ENCODE measurements at places on chromosomes 2 and 18. TPM values are rescaled to one million over a fixed set of nuclear protein-coding genes. Genes with fewer than 3 reads are reported as not detected.
A peak's percentile ranks its signal among the peaks of the same experiment; 100 is the strongest.

Gene TLX2
- polyA plus RNA-seq: not detected

DNA sequence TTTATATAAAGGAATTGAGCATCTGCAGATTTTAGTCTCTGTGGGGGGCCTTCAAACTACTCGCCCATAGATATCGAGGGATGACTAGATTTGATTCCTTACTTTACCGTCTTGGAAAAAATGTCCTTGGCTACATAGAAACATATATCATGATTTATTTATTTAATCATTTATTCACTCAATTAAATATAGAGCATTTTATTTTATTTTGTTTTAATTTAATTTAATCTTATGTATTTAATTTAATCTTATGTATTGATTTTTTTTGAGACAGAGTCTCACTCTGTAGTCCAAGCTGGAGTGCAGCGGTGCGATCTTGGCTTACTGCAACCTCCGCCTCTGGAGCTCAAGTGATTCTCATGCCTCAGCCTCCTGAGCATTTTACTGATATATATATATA is 105.4 kb downstream of the SCN9A start:
- H3K4me1 ChIP-seq: no peaks in the 10 kb centered on the region
- no peaks in the 10 kb centered on the region for H3K27me3 ChIP-seq
- no peak overlapping the region for H3K4me3 ChIP-seq

DNA sequence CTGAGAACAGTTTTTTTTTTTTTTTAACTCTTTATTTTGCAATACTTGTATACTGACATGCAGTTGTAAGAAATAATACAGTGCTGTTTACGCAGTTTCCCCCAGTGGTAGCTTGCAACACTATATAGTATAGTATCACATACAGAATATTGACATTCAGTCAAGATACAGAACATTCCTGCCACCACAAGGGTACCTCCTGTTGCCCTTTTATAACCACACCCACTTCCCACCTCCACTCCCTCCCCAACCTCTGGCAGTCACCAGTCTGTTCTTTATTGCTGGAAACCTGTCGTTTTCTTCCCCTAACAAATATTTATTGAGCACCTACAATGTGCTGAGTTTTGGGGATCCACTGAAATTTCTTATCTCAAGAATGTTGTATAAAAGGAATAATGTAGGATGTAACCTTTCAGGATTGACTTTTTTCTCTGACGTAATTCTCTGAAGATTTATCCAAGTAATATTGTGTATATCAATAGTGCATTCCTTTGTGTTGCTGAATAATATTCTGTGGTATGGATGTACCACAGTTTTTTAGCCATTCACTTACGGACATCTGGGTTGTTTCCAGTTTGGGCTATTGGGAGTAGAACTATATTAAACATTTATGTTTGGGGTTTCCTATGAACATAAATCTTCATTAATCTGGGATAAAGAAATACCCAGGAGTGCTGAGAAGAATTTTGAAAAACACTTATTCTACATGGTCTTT is 51.4 kb upstream of the EML6 start:
- H3K4me3 ChIP-seq: no peak overlapping the region
- peaks cover 40% of the 10 kb centered on the region for H3K36me3 ChIP-seq
- peaks cover 21% of the 10 kb centered on the region for H3K4me1 ChIP-seq
- peaks cover 11% of the 10 kb centered on the region for H3K27me3 ChIP-seq

DNA sequence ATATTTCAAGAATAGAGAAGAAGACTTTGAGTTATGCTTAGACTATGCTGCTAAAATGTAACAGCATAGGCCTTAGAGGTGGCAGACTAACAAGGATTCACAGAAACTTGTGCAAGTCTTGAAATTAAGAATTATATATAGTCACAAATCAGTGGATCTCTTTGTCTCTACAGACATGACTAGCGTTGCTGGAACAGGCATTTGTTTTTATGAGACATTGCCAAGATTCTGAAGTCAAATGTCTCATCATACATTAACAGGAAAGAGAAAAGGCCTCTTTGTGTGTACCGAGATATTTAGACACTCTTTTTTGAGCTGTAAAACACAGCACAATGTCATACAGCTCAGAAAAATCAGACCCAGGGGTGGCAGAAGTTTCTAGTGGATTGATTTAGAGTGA is 207.1 kb downstream of the TMX3 start:
- no peaks in the 10 kb centered on the region for H3K4me1 ChIP-seq
- no peaks in the 10 kb centered on the region for H3K27me3 ChIP-seq
- H3K27ac ChIP-seq: no peak overlapping the region
- H3K4me3 ChIP-seq: no peak overlapping the region
- no peaks in the 10 kb centered on the region for H3K36me3 ChIP-seq

- H3K4me3 ChIP-seq: no peak overlapping the region
- H3K27me3 ChIP-seq: no peaks in the 10 kb centered on the region
- DNase-seq: no peak
Measured at GRCh38 chr2:14301331-14301730, 331.2 kb upstream of the LRATD1 start.

Gene METAP1D
- polyA plus RNA-seq: 4.2 TPM

DNA sequence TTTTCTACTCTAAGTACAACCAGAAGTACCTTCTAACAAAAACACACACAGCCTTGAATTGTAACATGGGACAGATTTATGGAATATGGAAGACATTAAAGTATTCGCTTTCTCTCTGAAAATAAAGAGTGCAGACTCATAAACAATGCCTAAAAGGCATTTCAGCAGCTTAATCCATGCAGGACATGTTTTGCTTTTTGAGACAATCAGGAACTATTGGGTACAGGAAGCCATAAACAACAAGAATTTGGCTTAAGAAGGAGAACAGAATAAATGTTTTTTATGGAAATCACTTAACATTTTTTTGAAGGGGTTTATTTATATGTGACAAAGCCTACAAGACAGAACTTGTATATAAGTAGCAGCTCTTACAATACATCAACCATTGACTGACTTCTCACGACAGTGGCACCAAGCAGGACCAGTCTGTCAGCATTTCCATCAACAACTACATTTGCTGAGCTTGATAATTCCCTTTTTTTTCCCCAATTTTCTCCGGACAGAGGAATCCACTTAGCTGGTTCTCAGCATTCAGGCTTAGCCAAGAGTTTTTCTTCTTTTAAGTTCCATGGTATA is 140.1 kb downstream of the EXOC6B start:
- H3K27ac ChIP-seq: no peak overlapping the region
- H3K4me3 ChIP-seq: no peak overlapping the region

GRCh38 chr2:60408811-60409530 is 144.5 kb downstream of the BCL11A start:
- no peak overlapping the region for H3K4me3 ChIP-seq
- peaks cover 3% of the 10 kb centered on the region for H3K4me1 ChIP-seq
- no peak for DNase-seq
- H3K27ac ChIP-seq: no peak overlapping the region

Gene LRRC30
- polyA plus RNA-seq: not detected

Gene ZSWIM2
- not detected for polyA plus RNA-seq

Gene IL37
- not detected for polyA plus RNA-seq

GRCh38 chr2:212145121-212145520 is 393.5 kb downstream of the ERBB4 start:
- H3K27ac ChIP-seq: no peak overlapping the region
- no peaks in the 10 kb centered on the region for H3K4me1 ChIP-seq
- H3K36me3 ChIP-seq: no peaks in the 10 kb centered on the region
- no peak for DNase-seq

DNA sequence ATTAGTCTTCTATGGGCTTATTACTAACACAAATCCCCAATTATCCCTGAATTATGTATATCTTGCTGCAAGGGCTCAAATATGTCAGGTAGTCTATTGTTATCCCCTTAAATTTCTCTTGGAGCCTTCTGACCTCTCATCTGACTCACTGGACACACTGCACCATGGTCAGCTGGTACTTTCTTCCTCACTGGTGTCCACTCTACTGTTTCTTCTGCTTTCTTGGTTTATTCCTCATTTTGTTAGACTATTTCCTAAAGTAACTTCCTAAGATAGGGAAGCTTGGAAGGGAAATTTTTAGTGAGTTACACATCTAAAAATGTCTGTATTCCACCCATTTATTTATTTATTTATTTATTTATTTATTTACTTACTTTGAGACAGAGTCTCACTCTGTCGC is 26.5 kb downstream of the WDR35 start:
- DNase-seq: no peak
- H3K27ac ChIP-seq: no peak overlapping the region
- H3K4me1 ChIP-seq: no peaks in the 10 kb centered on the region
- H3K27me3 ChIP-seq: no peaks in the 10 kb centered on the region
- H3K4me3 ChIP-seq: no peak overlapping the region
- peaks cover 9% of the 10 kb centered on the region for H3K36me3 ChIP-seq

DNA sequence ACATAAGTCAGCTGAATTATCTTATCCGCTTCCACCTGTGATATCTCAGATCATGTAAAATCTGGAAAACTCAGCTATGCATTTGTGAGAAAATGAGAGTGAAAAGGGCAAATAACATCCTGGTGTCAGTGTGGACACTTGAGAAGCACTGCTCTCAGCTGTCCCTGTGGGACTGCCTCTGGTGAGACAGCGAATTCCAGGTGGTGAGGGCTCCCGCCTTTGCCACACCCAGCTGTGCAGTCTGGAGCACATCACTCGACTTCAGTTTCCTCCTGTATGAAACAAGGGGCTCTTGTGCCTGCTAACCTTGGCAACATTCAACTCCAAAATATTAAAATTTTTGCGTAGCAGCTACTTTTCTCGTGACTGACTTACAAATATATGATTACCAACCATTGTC is 194.9 kb upstream of the BOD1L2 start:
- H3K4me3 ChIP-seq: no peak overlapping the region
- DNase-seq: no peak
- H3K27ac ChIP-seq: no peak overlapping the region
- peaks cover 31% of the 10 kb centered on the region for H3K36me3 ChIP-seq
- H3K4me1 ChIP-seq: no peaks in the 10 kb centered on the region
- no peaks in the 10 kb centered on the region for H3K27me3 ChIP-seq

Gene PRKCE
- polyA plus RNA-seq: 2.7 TPM

GRCh38 chr2:212770240-212770639 is 231.6 kb upstream of the ERBB4 start:
- H3K4me1 ChIP-seq: no peaks in the 10 kb centered on the region
- H3K27me3 ChIP-seq: no peaks in the 10 kb centered on the region
- no peak overlapping the region for H3K27ac ChIP-seq
- no peak for DNase-seq
- no peak overlapping the region for H3K4me3 ChIP-seq

- no peak overlapping the region for H3K27ac ChIP-seq
- no peak for DNase-seq
- peaks cover 2% of the 10 kb centered on the region for H3K36me3 ChIP-seq
- H3K27me3 ChIP-seq: peaks cover 23% of the 10 kb centered on the region
- H3K4me3 ChIP-seq: no peak overlapping the region
Measured at GRCh38 chr2:117858892-117859531, 44.5 kb downstream of the DDX18 start.

- no peak overlapping the region for H3K27ac ChIP-seq
- H3K36me3 ChIP-seq: no peaks in the 10 kb centered on the region
- DNase-seq: no peak
- H3K27me3 ChIP-seq: peaks cover 6% of the 10 kb centered on the region
Measured at GRCh38 chr2:236684504-236685256, 115.1 kb downstream of the ACKR3 start.

Gene MLPH
- polyA plus RNA-seq: not detected

DNA sequence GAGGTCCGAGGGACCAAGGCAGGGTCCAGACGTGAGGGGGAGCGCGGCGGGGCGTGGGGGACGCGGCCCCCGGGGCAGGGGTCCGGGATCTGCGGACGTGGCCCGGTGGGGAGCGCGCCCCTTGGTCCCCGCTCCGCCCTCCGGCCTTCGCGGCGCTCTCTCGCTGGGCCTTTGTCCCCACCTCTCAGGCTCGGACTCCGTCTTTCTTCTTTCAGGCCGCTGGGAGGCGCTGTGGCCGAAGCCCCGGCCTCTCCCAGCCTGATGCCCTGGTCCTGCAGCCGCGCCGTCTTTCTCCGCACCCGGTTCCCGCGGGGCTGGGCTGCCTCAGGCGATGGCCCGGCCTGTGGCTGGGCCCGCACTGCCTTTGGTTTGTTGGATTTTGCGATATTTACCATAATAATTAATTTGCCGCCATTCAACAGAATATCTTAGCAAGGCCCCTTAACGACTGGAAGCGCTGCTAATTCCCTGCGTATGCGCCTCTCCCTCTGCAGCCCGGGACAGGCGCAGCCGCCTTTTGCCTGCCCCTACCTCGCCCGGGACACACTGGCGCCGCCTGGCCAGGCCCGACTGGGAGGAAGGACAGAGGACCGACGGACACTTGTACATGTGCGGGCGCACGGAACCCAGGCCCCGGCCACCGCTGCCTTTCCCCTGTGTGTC is 10.8 kb downstream of the SIX3 start:
- peaks cover 39% of the 10 kb centered on the region for H3K4me1 ChIP-seq
- H3K36me3 ChIP-seq: no peaks in the 10 kb centered on the region
- peak overlapping the region; percentile 61 for H3K4me3 ChIP-seq
- no peak overlapping the region for H3K27ac ChIP-seq
- H3K27me3 ChIP-seq: peaks cover 75% of the 10 kb centered on the region

Gene UPP2
- not detected for polyA plus RNA-seq

Gene RAB27B
- not detected for polyA plus RNA-seq

- DNase-seq: no peak
- H3K4me3 ChIP-seq: no peak overlapping the region
- no peaks in the 10 kb centered on the region for H3K36me3 ChIP-seq
- H3K27ac ChIP-seq: no peak overlapping the region
Measured at GRCh38 chr2:144849612-144850011, 329.7 kb upstream of the ZEB2 start.

GRCh38 chr2:156436497-156437085 is 412 bp downstream of the GPD2 start:
- H3K36me3 ChIP-seq: no peaks in the 10 kb centered on the region
- peaks cover 36% of the 10 kb centered on the region for H3K4me1 ChIP-seq
- H3K27ac ChIP-seq: peak overlapping the region; percentile 93
- peak overlapping the region; percentile 99 for H3K4me3 ChIP-seq
- no peaks in the 10 kb centered on the region for H3K27me3 ChIP-seq

Gene C1QL2
- not detected for polyA plus RNA-seq
